ENCODE measurements at places on chromosomes 1 and 21.

DNA sequence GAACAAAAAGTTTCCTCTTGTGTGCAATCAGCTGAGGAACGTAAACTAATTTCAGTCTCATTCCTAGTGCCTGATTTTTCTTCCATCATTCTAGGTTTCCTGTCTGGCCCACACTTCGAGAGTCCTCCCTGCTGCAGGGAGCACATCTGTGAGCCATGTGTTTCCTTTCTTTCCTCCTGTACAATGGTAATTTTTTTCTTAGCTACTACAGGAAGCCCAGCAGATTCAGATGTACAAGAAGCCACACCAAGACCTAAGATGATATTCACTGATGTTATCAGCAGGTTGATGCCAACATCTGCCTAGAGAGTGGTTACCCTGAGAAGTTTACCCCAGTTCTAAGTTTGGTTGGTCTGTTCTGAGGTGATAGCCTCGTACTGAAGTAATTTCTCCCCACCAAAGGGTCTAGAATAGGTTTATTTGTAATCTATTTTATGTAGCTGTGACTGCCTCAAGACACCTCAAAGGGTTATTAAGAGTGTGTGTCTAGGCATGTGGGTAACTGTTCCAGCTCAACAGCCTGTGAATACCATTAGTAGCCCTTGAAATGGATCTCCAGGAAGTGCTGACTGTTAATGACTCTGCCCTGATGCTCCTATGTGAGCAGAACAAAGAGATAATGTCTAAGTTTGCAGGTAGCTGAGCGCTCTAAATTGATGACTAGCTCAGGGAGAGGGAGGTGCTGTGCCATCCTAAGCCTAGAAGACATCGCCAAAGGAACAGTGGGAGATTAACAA lies 31.7 kb upstream of the CLDN14 start:
- DNase-seq = no peak

DNA sequence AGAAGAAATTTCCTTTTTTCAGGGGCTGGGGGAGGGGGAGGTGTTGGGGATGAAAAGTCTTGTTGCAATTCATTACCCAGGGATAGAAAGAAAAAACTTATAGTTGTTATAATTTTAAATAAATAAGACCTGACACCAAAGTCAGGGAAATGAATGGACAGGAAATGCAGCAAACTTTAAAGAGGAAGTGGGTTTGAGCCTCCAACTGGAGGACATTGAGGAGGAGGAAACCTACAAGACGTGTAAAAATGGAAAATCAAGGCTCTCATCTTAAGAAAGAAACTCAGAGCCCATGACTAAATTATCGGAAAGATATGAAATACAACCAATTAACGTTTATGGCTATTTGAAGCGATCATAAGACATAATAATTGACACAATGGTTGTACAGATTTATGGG lies 54.4 kb downstream of the NIBAN1 start:
- DNase-seq = no peak

GRCh38 chr1:209855623-209856022 lies 27.9 kb downstream of the UTP25 start:
- DNase-seq = no peak

DNA sequence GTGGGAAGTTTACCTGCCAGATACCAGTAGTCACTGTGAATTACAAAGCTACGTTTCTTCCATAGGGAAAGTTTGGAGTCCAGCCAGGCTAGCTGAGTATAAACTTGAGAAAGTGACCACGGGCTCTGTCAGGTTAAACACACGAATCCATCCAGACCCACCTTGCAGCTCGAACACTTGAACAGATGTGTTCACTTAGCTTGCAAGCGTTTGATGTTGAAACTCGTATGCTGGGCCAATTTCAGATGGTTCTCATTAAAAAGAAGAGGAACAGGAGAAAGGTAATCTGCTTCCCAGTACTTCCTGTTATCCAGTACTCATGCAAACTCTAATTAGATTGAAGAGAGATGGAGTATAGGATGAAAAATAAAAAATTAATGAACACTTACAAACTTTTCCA lies 636.4 kb downstream of the SMYD3 start:
- DNase-seq = no peak

DNA sequence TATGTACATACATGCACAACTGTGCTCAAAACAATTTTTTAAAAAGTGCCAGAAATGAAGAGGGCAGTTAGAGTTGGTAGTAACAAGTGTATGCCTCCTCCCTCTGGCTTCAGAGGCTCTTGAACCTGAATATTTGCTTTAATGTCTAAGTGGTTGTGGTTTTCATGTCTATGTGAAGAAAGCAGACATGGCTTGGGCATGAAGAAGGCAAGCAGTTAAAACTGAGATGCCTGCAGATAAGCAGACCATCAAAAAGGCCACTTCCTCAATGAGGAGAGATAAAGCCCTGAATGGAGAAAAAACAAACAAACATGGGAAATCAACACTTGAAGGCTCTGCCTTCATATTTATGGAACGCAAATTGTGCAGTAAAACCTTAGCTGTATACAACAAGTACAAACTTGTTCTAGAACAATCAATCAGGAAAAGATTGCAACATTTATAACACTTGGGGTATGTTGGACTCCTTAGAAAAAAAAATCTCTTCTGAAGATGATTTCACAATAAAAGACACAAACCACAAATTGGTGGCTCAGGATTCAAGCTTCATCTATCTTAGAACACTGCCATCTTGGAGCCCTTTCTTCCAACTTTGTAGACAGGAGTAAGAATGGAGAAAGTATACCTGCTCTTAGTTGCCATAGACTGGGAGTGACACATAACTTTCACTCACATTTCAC lies 52.7 kb upstream of the PLA2G4A start:
- no peak for DNase-seq

GRCh38 chr1:119361620-119362344 lies 6.8 kb upstream of the HAO2 start:
- DNase-seq = no peak

GRCh38 chr1:228989176-228989575 lies 253.9 kb downstream of the RHOU start:
- DNase-seq = no peak

DNA sequence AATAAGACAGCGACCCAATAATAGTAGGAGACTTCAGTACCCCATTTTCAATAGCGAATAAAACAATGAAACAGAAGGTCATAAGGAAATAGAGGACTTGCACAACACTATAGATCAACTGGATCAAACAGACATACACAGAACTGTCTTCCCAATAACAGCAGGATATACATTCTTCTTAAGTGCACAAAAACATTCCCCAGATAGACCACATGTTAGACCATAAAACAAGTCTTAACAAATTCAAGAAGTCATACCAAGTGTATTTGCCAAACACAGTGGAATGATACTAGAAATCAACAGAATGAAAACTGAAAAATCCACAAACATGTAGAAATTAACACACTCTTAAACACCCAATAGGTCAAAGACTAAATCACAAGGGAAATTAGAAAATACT lies 78.0 kb downstream of the LBR start:
- no peak for DNase-seq

- no peak for DNase-seq
Observed at GRCh38 chr21:25560271-25560685, 47.0 kb downstream of the MRPL39 start.

DNA sequence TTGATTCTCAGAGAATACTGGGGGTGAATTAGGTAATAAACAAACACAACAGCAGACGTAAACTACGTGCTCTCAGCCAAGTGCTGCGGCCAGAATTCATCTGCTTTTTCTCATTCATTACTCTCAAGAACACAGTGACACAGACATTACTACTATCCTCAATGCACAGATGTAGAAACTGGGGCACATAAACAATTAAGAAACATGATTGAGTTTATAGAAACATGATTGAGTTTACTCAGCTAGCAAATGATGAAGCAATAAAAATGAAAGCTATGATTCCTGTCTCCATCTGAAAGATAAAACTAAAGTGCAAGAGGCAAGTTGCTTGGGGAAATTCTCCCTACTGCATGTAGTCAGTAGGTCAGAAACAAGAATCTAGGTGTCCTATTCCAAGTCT lies 140.5 kb downstream of the IFI44 start:
- no peak for DNase-seq

DNA sequence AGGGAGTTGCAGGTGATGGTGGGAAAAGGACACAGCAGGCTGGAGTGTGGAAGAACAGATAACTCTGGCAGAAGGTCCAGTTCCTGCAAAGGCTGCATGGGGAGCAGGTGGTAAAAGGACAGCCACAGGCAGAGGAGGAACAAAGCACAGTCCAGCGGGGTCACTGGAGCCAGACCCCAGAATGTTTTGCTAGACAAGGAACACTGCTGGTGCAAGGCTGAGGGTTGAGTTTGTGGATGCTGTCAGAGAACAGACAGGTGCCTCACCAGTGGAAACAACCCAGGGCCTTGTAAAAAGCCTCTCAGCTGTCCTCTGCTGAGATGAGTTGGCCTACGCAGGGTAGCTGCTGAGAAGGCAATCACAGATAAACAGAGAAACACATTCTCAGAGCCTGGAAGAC lies 101.7 kb downstream of the SSBP3 start:
- DNase-seq = no peak

GRCh38 chr1:98019747-98020146 lies 98.9 kb upstream of the DPYD start:
- no peak for DNase-seq

DNA sequence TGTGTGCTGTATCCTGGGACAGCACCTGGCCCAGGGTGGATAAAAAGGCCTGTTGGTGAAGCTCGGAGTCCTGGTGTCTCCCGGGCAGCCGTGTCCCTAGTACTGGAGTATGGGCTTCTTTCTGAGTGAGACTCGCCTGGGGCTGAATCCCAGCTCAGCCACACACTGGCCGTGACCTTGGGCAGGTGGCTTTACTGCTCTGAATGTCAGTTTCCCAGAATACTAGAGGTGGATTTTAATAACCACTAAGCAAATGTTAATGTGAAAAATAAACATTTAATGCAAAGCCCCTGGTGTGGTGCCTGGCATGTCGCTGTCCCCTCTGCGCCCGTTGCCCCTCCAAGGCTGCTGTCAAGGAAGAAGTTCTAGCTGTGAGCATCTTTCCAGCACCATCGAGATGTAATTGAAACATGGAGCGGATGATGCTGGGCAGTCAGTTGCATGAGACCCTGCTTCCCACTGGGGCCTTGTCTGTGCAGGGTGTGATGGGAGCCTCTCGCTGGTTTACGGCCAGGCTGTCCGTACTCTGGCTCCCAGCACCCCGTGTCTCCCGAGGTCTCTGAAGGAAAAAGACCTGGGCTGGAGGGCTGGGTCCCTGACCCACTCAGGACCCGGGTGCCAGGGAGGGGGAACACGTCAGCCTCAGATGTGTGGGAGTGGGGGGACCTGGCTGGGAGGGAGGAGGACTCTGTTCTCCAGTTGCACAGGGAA lies 527.8 kb downstream of the MATN1 start:
- no peak for DNase-seq

DNA sequence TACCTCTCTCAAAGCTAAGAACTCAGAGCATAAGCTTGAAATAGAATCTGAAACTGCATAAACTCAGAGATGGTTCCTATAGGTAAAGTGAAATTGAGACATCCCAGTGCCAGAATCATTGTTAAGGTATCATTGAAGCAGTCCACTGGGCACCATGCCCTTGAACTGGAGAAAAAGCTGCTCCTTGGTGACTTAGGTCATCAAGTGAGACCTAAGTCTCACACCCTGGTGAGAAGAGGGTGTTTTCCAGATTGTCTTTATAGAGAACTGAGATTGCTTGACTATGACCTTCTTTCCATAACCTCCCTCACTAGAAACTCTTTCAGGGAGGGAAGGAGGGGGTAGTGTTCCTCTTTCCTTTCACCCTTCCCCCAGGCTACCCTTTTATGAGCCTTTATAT lies 9.4 kb upstream of the ATP6V1G3 start:
- DNase-seq = no peak

All from effector CD4-positive, alpha-beta T cell (primary cell).